ENCODE measurements at places on chromosomes 1 and 21.

GRCh38 chr21:24217151-24217550 is 1390.1 kb downstream of the MRPL39 start:
- DNase-seq: no peak

DNA sequence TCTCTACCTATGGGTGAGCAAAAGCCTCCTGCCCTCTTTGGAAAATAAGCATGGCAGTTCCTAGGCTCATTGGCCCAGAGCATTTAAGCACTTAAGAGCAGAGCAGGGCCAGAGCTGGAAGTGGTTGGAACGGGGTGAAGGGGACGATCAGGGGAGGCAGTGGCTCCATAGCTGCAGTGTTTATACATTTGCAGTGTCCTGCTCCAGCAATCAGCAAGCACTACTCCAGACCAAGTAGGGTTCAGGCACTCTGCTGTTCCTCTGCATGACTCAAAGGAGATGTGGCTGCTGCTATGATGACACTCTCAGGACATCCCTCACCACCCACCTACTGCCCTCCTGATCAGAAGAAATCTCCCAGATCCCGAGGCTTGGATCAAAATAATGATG is 55.0 kb downstream of the TRABD2B start:
- DNase-seq: no peak

DNA sequence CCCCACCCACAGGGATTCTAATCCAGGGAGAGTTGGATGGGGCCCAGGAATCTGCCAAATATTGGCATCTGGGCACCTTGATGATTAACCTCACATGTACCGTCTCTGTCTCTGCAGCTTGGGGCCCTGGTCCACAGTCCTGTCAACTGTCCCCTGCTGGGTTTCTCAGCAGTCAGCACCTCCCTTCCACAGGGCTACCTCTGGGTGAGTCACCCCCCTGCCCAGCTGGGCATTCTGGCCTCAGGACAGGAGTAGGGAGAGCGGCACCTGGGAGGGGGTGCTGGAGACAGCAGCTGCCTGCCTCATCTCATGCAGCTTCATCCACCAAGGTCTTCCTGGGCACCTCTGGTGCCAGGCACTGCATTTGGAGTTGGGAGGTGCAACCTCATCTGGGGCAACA is 100.6 kb upstream of the ACTL8 start:
- DNase-seq: no peak

DNA sequence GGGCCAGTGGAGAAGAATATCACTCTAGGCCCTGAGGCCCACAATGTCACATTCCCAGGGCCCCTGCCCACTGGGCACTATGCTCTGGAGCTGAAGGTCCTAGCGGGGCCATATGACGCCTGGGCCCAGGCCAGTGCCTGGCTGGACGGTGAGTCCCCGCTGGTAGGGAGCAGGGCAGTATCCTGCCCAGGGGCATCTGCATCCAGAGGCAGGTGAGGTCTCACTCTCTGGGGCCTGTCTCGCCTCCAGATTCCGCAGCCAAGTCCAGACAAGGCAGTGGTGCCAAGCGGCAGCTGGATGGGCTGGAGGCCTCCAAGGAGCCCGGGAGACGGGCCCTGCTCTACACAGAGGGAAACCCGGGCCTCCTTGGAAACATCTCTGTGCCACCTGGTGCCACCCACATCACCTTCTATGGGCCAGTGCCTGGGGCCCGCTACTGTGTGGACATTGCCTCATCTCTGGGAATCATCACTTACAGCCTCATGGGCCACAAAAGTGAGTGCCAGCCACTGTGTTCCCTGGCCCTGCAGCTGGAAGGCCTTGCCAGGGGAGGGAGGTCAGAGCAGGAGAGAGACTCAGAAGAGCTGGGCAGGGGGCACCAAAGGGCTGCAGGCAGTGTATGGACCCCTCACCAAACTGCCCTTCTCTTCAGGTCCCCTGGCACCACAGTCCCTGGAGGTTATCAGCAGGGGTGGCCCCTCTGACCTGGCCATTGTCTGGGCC is 11.1 kb upstream of the PTPN7 start:
- DNase-seq: no peak
